ENCODE measurements at places on chromosomes 3 and 15.

DNA sequence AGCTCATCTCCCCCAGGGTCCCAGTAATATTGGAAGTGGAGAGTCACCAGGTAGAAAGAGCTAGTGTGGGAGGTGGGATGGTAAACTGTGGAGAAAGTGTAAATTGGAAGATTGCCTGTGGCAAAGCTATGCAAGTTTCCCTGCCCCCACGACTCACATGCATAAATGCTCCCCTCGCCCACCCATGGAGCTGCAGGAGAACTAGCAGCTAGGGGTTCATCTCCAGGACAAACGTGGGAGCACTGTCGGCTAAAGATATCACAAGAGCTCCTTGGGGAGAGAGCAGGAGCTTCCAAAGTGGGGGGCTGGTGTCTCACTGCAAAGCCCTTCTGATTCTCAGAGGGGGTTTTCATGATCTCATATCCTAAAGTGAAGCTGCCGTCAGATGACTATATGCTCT is 91.4 kb upstream of the PLCL2 start:
- DNase-seq = no peak

- no peak for DNase-seq
Observed at GRCh38 chr15:66369773-66370651, 13.5 kb upstream of the TIPIN start.

GRCh38 chr3:57872606-57873005 is 116.5 kb downstream of the SLMAP start:
- no peak for DNase-seq

DNA sequence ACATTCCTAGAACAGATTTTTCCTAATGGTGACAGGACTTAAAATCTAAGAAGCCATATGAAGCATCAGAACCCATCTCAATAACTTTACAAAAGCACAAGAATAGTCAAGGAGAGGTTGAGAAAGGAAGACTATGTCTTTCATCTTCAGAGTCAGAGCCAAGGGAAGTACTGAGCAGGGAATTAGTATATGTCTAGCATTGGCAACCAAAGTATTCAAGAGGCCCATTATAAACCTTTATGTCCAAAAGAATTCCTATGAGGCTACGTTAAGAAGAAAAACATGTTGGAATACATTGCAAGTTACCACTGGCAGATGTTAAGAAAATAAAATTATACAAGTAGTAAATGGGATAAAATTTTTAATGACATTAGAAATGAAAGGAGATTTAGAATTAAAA is 150.5 kb downstream of the MAGI1 start:
- no peak for DNase-seq

- DNase-seq = no peak
Observed at GRCh38 chr15:26867200-26868007, 542 bp downstream of the GABRA5 start.

GRCh38 chr15:71413419-71413818 is 298.1 kb downstream of the THSD4 start:
- no peak for DNase-seq

DNA sequence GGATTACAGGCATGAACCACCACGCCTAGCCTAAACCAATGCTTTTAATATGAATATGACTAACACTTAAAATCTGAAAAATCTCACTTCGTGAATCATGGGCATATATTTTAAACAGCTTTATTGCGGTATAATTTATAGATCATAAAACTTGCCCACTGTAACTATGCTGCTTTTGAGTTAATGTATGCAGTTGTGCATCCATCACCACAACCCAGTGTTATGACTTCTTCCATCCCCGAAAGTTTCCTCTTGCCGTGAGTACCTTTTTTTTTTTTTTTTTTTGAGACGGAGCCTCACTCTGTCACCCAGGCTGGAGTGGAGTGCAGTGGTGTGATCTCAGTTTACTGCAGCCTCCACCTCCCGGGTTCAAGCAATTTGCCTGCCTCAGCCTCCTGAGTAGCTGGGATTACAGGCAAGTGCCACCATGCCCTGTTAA is 7.1 kb downstream of the KAT2B start:
- no peak for DNase-seq

DNA sequence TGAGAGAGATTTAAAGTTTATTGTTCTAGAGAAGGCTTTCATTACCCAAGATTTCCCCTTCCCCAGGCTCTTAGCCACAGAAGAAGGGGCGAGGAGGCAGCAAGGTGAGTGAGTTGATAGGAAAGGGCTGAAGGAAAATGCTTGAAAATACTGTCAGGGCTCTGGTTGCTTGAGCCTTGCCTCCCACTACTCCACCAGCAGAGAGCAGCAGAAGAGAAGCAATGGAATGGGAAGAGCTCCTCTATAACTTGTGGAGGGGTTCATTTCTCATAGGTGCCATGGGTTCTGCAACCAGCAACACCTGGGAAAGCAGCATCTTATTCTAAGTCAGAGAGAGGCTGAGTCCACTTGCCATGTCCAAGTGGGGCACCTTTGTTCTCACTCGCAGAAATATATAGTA is 184.0 kb upstream of the CNTN6 start:
- no peak for DNase-seq

DNA sequence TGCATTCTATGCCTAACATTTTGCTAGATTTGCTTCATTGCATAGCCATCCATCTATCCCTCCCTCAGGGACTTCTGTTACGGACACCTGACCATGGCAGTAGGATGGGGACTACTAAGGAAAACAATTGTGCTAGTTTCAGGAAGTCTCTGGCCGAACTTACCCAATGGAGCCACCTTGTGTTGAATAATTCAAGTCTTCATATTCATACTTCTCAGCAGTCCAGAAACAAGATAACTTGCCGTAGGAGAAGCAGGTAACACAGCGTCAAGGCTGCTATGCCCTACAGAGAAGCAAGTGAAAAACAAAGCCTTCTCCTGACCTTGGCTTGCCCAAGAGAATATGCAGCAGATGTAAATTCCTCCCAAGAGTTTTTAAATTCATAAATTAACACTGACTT is 685.3 kb downstream of the GRM7 start:
- DNase-seq = no peak

- no peak for DNase-seq
Observed at GRCh38 chr3:69212411-69213160, 90.2 kb upstream of the LMOD3 start.

DNA sequence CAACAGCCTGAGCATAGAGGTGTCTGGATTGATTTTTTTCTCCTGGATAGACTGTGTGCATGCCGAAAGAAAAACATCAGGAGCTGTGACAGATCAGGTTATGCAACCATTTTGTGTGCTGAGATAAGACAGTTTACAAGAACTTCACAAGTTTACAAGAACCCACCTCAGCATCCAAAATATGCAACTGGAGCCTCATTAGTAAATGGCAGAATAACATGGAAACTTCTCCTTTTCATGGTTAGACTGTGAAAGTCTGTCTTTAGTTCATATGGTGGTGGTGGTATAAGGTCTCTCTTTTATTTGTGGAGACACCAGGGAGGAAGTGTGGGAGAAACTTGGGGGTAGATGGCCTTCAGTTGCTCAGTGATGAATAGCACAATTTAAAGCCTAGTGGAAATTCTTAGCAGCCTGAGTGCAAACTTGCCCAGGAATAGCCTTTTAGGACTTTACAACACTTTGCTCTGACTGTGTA is 3.7 kb upstream of the ZNF609 start:
- DNase-seq = no peak

GRCh38 chr3:65483480-65483879 is 555.2 kb downstream of the MAGI1 start:
- no peak for DNase-seq

DNA sequence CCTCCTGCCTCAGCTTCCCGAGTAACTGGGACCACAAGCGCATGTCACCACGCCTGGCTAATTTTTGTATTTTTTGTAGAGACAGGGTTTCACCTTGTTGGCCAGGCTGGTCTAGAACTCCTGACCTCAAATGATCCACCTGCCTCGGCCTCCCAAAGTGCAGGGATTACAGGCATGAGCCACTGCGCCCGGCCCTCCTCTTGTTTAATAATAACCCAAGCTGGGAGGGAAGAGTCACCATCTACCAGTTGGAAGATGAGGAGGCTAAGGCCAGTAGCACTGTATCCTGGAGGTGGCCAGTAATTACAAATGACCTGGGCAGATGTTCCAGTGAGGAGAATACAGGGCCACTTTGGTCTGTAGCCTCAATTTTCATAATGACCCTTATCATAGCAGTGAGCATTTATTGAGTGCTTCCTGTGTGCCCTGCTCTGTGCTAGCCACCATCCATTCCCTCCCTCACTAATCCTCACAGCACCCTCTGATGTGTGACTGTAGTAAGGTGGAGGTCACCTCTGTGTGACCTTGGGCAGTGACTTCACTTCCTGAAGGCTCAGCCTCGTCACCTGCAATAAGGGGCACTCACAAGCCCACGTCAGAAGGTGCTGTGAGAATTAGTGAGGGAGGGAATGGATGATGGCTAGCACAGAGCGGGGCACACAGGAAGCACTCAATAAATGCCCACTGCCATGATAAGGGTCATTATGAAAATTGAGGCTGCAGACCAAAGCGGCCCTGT is 64.2 kb downstream of the ABTB1 start:
- no peak for DNase-seq

GRCh38 chr15:57133127-57133968 is 214.9 kb downstream of the TCF12 start:
- no peak for DNase-seq

- DNase-seq = no peak
Observed at GRCh38 chr3:42375121-42375800, 35.1 kb downstream of the LYZL4 start.

DNA sequence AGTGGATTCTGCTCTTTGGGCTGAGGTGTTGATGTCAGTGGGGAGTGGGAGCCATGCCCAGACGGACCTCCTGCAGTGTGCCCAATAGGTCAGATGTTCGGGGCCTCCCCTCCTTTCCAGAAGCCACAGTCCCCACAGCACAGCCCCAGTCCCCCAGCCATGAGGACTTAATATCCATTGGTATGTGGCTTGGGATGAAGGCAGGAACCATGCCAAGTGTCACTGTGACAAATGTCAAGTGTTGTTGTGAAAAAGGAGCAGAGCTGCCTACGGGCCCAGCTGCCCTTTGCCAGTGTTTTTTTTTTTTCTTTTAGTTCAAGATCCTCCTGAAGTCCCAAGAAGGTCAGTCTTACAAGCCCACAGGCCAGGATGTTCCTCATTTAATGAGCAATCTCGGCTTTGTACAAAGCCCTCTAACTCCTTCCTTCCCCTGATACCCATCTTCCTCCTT is 12.2 kb downstream of the SEMA3G start:
- no peak for DNase-seq

GRCh38 chr15:98769867-98770266 is 121.5 kb downstream of the IGF1R start:
- DNase-seq = no peak

- DNase-seq = no peak
Observed at GRCh38 chr3:151925876-151926275, 52.4 kb downstream of the SUCNR1 start.

- DNase-seq = peak; percentile 42
Observed at GRCh38 chr3:121951291-121951919, 57.2 kb downstream of the SLC15A2 start.

DNA sequence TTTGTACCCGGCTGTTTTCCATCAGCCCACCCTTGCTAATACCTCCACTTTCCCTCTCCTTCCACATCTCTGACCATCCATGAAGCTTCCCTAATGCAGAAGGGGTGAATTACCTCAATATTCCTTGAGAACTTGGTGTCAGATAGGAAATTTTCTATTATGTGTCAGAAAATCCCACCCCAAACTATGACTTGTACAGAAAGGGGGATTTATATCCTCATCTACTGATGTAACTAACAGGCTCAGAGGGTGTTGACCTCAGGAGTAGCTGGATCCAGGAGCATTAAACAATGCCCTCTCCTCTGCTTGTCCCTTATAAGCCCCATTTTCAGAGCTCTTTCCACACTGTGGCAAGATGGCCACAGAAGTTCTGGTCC is 242.8 kb upstream of the TLE3 start:
- DNase-seq = no peak

GRCh38 chr3:124420392-124420791 is 309.9 kb upstream of the UMPS start:
- DNase-seq = no peak

GRCh38 chr3:55698831-55699230 is 211.7 kb upstream of the WNT5A start:
- DNase-seq = no peak

DNA sequence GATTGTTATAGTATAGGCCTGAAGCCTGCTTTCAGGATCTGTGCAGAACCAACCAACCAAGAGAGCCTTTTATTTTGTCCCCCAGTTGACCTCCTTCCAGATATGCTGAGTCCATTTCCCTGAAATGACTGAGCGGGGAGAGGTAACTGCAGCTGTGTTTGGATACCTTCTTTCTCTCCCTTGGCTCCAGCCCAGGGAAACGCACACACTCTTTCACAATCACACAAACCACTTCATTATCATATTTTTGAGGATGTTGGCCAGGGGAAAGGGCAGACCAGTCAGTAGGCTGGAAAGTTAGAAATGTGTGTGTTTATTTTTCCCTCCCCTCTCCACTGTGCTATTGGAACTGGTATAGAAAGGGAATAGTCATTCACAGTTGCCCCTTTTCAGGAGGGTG is 417.7 kb upstream of the TBL1XR1 start:
- no peak for DNase-seq

- DNase-seq = no peak
Observed at GRCh38 chr15:74159773-74160172, 13.7 kb upstream of the ISLR start.

DNA sequence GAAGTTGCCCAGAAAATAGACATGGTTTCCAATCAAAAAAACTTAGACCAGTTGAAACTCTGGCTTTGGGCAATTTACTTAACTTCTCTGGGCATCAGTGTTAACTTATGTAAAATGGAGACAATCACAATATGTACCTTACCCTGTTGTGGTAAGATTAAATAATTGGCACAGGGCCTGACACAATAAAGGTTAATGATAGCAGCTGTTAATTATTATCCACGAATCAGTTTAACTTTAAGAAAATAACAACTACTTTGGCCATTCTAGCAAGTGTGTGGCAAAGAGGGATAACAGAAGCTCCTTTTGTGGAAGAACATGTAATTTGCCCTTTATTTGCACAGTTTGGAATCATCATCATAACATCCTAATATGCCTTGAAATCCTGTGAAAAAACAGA is 787.6 kb downstream of the FHIT start:
- DNase-seq = no peak

DNA sequence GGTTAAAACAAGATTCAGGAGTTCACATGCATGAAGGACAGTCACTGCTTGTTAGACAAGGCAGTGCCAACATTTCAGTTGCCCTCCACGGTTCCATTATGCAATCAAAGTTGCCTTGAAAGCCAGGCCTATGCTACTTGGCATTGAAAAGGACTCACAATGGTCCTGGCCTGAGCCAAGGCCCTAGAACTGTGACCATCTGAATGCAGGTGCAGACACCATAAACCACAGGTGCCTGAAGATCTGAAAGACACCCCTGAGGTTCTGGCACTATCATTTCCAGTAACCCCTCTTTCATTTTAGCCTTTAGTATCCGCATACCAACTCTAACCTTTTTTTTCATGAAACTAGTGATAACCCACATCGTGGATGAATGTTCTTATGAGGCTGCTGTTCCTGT is 2.8 kb downstream of the GABRA5 start:
- no peak for DNase-seq

- DNase-seq = no peak
Observed at GRCh38 chr3:58866079-58866478, 183.7 kb downstream of the CFAP20DC start.

DNA sequence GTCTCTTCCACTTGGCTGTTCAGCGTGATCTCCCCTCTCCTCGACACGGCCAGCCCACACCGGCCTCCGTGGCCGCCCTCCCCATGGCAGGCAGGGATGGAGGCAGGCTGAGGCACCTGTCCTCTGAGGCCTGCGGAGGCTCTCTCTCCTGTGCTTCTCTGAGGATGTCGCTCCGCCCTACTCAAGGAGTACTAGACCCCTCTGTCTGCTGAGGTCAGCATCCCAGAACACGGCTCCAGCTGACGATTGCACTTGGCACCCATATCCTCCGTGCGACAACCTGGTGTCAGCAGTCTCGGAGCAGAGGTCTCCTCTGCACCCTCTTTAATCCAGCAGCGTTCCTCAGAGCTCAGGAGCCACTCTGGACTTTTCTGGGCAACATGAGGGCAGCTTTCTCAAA is 322.6 kb downstream of the OCA2 start:
- DNase-seq = no peak
